ENCODE measurements at places on chromosomes 7 and 10.

DNA sequence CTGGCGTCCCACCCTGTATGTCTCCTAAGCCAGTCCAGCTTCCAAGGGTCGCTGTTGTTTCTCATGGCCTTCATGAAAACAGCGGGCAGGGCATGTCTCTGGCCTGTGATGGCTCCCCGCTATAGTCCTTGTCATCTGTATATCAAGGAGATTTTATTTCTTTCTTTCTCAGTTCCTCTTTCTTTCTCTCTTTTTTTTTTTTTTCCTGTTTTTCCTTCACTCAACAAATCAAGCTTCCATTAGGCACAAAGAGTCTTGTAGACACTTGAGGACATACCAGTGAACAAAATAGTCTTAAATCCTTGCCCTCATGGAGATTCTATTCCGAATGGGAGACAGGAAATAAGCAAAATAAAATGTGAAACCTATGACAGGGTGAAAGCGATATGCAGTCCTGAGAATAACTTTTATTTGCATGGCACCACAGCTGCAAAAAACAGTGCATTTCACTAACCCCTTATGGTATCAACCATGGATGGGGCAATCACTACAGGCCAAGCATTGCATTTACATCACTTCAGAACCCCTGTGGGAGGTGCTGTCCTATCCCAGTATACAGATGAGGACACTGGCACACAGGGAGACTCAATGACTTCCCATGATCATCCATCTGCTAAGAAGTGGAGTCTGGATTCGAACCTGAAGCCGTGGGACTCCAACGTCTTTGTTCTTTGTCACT, 50.7 kb downstream of the SYPL1 start:
- no peak for DNase-seq

DNA sequence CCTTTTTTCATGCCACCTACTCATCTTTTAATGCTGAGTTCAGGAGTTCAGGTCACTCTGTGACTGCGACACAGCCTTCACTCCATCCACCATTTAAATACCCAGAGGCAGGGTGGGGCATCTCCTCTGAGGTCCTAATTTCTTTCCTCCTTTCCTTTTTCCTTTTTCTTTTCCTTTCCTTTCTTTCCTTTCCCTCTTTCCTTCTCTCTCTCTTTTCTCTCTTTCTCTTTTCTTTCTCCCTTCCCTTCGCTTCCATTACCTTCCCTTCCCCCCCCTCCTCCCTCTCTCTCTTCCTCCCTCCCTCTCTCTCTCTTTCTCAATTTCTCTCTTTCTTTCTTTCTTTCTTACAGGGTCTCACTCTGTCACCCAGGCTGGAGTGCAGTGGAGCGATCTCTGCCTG, 145.9 kb upstream of the SVIL start:
- DNase-seq, result no peak

- DNase-seq, result no peak
These were observed 54.1 kb downstream of the PALD1 start for GRCh38 chr10:70532554-70533188.

DNA sequence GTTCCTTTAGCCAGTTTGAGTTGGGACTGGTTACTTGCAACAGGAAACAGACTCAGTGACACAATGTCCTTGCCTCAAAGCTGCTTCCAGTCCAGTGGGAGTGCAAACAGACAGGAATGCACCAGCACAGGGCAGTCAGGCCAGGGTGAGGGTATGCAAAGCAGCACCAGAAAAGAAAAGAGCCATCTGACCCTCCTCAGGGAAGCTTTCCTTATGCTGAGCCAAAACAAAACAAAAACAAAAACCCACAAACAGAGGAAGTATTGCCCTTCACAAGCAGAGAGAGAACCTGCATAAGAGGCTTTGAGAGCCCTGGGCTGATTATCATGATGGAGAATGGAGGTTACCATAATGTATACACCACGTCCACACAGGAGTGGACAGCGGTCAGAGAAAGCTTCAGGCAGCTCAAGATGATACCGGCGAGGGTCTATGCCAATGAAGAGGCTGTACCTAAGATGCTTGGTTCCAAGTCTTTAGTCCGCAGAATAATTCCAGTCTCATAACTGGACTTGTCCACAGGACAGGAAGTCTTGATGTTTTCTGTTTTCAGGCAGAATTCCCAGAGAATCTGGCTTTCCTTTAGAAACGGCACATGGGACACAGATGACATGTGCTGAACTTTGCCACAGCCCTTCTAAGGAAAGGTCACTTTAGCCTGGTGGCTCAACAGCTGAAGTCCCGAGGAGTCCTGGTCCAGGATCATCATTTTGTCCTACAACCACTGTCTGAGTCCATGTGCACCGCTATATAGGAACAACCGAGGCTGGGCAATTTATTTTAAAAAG, 263.3 kb downstream of the TNS3 start:
- no peak for DNase-seq

DNA sequence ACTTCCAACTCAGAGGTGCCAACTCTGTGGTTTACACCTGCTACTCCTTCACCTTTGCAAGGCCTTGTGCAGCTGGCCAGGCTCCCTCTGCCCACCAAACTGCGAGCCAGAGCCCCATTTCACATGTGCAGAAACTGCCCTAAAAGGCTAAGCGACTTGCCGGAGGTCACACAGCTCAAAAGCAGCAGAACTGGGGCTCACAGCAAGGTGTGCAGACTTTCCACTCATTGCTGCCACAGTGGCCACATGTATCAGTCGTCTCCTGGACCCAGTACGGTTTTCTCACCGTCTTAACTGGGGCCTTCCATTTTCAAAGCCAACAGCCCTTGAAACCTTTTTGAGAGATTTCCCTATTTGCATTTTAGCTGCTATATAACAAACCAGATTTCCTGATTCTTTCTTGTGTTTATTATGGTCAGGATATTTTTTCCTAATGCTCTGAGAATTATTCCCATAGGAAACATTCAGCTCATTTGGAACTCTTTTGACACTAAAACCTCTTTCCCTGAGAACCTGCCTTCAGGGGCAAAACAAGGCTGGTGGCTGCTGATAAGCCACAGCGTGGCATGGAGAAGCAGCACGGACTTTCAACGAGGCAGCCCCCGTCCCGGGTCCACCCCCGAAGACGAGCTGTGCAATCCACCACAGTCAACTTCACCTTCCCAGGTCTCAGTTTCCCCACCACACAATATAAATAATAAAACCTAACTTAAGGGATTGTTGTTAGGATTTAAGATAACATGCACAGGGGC, 29.9 kb downstream of the SORBS1 start:
- DNase-seq, result no peak
